ENCODE measurements at places on chromosomes 7 and 10.

DNA sequence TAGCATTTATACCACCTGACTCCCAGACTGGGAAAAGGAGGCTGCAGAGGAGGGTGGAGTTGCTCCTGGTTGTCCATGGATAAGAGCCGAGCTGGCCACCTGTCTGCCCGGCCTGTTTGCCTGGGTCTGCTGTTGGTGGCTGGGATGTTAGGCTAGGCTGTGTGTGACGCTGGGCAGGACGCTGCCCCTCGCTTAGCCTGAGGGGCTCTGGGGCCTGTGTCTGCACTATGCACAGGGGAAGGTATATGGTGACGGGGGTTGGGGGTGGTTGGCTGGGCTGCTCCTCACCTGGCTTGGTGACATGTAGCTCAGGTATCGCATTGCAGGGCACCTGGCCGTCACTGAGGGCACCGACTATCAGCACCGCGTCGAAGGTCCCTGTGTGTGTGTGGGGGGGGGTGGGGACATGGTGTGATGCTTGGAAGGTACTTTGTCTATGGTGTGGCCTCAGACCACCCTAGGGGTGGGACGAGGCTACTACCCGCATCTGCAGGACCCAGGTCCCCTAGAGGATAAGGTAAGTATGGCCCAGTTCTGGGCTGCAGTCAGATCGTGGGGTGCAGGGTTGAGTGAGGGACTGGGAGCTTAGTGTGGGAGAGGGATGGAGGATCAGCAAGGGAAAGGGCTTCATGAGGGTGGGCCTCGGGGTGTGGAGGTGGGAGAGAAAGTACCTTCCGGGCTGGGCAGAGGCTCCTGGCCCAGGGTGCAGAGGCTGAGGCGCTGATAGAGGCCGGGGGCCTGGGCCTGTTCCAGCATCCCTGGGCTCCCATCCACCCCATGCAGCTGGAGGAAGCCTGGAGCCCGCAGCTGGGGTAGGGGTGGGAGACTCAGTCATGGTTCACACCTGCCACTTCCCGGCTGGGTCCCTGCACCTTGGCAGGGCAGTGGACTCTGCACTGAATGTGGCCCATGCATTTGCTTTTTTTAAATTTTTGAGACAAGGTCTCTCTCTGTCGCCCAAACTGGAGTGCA is 2.3 kb downstream of the METTL27 start:
- no peaks in the 10 kb centered on the region for H3K36me3 ChIP-seq
- no peak for DNase-seq
- peaks cover 3% of the 10 kb centered on the region for H3K4me1 ChIP-seq
- H3K4me3 ChIP-seq: no peak overlapping the region
- H3K27me3 ChIP-seq: no peaks in the 10 kb centered on the region
- no peak overlapping the region for H3K27ac ChIP-seq

- H3K36me3 ChIP-seq: no peaks in the 10 kb centered on the region
- H3K4me1 ChIP-seq: no peaks in the 10 kb centered on the region
- no peak overlapping the region for H3K27ac ChIP-seq
- no peak for DNase-seq
- no peaks in the 10 kb centered on the region for H3K27me3 ChIP-seq
These were observed 13.9 kb downstream of the LMTK2 start for GRCh38 chr7:98120559-98120958.

GRCh38 chr10:17226891-17227303 is 1.1 kb upstream of the VIM start:
- H3K27me3 ChIP-seq: no peaks in the 10 kb centered on the region
- H3K4me1 ChIP-seq: no peaks in the 10 kb centered on the region
- H3K4me3 ChIP-seq: no peak overlapping the region
- no peaks in the 10 kb centered on the region for H3K36me3 ChIP-seq
- peak overlapping the region; percentile 51 for H3K27ac ChIP-seq

DNA sequence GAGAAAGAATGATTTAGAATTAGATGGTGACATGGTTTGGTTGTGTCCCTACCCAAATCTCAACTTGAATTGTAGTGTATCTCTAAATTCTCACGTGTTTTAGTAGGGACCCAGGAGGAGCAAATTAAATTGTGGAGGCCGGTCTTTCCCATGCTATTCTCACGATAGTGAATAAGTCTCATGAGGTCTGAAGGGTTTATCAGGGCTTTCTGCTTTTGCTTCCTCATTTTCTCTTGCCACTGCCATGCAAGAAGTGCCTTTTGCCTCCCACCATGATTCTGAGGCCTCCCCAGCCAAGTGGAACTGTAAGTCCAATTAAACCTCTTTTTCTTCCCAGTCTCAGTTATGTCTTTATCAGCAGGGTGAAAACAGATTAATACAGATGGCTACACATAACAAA is 167.4 kb upstream of the SVIL start:
- no peak overlapping the region for H3K27ac ChIP-seq
- H3K27me3 ChIP-seq: no peaks in the 10 kb centered on the region

DNA sequence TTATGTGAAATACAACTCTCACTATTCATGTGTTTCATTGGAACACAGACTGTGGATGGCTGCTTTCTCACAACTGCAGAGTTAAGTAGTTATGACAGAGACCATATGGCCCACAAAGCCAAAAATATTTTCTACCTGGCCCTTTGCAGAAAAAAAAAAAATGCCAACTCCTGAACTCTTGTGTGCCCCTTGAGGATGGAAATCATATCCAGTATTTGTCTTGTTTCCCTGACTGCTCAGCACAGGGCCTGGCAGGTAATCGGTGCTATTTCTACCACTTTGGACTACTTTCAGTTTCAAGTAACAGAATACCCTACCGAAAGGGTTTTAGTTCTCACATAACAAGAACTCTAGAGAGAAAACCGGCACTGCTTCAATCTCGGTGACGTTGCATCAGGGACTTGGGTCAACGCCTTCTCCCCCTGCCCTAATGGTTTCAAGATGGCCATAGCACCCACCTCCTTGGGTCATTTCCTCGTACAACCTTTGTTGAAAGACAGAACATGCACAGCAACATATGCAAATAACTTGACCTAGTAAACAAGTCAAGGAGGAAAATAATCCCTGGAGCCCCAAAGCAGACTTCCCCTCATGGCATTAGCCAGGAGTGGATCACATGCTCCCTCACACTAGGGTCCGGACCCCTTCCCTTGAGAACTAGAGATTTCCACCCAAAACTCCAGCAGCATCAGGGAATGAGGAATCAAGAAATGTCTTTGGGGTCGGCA is 11.8 kb upstream of the GPNMB start:
- no peaks in the 10 kb centered on the region for H3K27me3 ChIP-seq
- H3K4me1 ChIP-seq: no peaks in the 10 kb centered on the region
- H3K27ac ChIP-seq: no peak overlapping the region
- no peak overlapping the region for H3K4me3 ChIP-seq
- peak; percentile 23 for DNase-seq

DNA sequence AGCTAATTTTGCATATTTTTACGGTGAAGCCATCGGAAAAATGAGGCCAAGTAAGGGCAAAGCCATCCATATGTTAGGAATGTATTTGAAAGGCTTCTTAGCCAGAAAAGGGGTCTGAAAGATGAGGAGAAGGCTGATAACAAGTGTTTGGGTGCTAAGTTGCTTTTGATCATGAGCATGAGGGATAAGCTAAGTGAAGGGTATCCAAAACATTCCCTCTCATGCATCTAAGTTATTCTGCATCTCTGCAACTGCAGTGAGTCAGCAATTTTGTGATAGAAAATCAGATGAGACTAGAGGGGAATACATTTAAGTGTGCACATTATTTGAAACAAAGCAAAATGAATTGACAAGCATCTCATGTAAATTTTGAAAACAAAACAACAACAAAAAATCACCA is 282.8 kb downstream of the GPR158 start:
- no peak for DNase-seq
- no peak overlapping the region for H3K27ac ChIP-seq
- H3K27me3 ChIP-seq: no peaks in the 10 kb centered on the region
- H3K36me3 ChIP-seq: no peaks in the 10 kb centered on the region

GRCh38 chr7:25967278-25968204 is 184.5 kb upstream of the NFE2L3 start:
- no peak overlapping the region for H3K4me3 ChIP-seq
- H3K27ac ChIP-seq: peak overlapping the region; percentile 58
- H3K36me3 ChIP-seq: no peaks in the 10 kb centered on the region
- H3K27me3 ChIP-seq: no peaks in the 10 kb centered on the region
- H3K4me1 ChIP-seq: no peaks in the 10 kb centered on the region

GRCh38 chr7:47591655-47592572 is 10.0 kb upstream of the TNS3 start:
- no peaks in the 10 kb centered on the region for H3K4me1 ChIP-seq
- no peaks in the 10 kb centered on the region for H3K36me3 ChIP-seq
- no peaks in the 10 kb centered on the region for H3K27me3 ChIP-seq
- no peak overlapping the region for H3K4me3 ChIP-seq
- H3K27ac ChIP-seq: peak overlapping the region; percentile 17

DNA sequence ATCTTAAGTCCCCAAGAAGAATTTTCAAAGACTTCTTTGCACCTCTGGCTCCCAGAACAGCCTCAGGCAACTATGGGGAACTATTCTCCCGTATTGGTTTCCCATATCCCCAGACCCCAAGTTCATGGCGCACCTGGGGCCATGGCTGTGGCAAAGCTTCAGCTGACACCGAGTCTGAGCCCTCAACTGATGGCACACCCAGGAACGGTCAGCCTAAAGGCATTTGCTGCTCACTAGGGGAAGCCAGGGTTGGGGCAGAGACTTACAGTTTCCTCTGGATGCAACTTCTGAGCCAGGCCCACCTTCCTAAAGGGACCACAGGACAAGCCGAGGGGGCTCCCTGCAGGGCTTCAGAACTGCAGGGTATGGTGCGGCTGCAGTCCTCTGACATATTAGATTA is 13.7 kb upstream of the CPA1 start:
- no peaks in the 10 kb centered on the region for H3K27me3 ChIP-seq
- peak overlapping the region; percentile 19 for H3K27ac ChIP-seq
- H3K36me3 ChIP-seq: no peaks in the 10 kb centered on the region
- H3K4me3 ChIP-seq: no peak overlapping the region
- DNase-seq: no peak

DNA sequence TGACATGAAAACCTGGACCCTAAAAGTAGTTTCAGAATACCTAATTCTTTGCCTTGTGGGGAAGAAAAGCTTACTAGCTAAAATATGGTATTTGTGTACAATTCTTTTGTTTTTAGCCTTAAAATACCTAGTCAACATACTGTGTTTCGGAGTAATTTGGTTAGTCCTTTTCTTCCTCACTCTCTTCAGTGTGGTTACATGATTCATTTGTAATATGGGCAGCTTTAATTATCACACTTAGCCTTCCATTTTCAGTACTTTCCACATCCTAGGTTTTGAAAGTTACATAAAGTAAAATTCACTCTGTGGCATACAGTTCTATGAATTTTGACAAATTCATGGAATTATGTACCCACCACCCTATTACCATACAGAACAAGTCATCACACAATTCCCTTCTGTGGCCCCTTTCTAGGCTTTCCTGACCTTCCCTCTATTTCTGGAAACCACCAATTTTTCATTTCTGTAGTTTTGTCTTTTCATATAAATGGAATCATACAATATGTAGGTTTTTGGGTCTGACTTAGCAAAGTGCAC is 96.2 kb downstream of the EMX2 start:
- peaks cover 4% of the 10 kb centered on the region for H3K27me3 ChIP-seq
- H3K27ac ChIP-seq: no peak overlapping the region
- H3K4me1 ChIP-seq: no peaks in the 10 kb centered on the region
- H3K4me3 ChIP-seq: no peak overlapping the region

- no peaks in the 10 kb centered on the region for H3K27me3 ChIP-seq
- H3K4me1 ChIP-seq: peaks cover 4% of the 10 kb centered on the region
- no peak overlapping the region for H3K27ac ChIP-seq
- no peaks in the 10 kb centered on the region for H3K36me3 ChIP-seq
These were observed 231.3 kb downstream of the LRMDA start for GRCh38 chr10:75662715-75663114.

GRCh38 chr7:113657603-113658002 is 261.2 kb downstream of the PPP1R3A start:
- H3K4me1 ChIP-seq: no peaks in the 10 kb centered on the region
- DNase-seq: no peak
- H3K4me3 ChIP-seq: no peak overlapping the region
- H3K36me3 ChIP-seq: no peaks in the 10 kb centered on the region
- no peak overlapping the region for H3K27ac ChIP-seq
- H3K27me3 ChIP-seq: no peaks in the 10 kb centered on the region

DNA sequence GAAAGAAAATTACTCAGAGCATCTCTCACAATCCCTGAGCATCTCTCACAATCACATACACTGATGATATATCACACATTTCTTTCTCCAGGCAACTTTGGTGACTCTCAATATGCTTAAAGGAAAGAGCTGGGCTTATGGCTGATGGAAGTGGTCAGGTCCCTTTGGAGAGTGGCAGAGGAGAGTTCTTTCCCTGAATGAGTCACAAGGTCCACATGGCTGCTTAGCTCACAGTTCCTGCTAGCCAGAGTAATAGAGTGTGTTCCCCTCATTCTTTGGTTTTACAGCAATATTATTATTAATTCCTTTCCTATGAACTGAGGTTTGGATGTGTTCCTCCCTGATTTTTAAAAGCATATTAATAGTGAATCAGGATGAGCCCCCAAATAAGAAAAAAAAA is 287.4 kb downstream of the C7orf25 start:
- H3K27me3 ChIP-seq: no peaks in the 10 kb centered on the region
- H3K36me3 ChIP-seq: no peaks in the 10 kb centered on the region
- H3K27ac ChIP-seq: no peak overlapping the region
- H3K4me3 ChIP-seq: no peak overlapping the region
- H3K4me1 ChIP-seq: no peaks in the 10 kb centered on the region

GRCh38 chr10:19658622-19659233 is 157.5 kb upstream of the PLXDC2 start:
- H3K27ac ChIP-seq: no peak overlapping the region
- H3K36me3 ChIP-seq: no peaks in the 10 kb centered on the region
- no peak overlapping the region for H3K4me3 ChIP-seq
- H3K4me1 ChIP-seq: no peaks in the 10 kb centered on the region
- no peaks in the 10 kb centered on the region for H3K27me3 ChIP-seq

DNA sequence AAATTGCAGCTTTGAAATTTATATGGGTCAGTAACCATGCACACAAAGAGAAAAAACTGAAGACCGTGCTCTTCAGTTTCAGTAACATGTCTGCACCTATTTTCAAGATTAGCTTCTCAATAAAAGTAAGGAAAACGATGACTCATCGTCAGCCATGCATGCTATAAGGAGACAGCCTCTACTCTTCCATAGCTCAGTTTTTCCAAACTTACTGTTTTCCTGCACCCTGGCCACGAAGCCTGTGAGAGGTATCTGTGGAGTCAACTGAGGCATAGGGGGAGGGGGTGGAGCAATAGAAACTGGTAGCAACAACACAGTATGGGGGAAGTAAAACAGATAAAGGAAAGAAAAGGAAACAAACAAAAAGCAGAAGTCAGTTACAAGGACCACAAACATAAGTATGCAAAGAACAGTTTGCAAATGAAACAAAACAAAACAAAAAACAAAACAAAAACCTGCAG is 58.0 kb downstream of the PDSS1 start:
- no peak overlapping the region for H3K27ac ChIP-seq
- no peaks in the 10 kb centered on the region for H3K27me3 ChIP-seq
- H3K4me1 ChIP-seq: no peaks in the 10 kb centered on the region
- no peaks in the 10 kb centered on the region for H3K36me3 ChIP-seq
- no peak overlapping the region for H3K4me3 ChIP-seq
- no peak for DNase-seq
